Activated naive CD8-positive, alpha-beta T cell treated with anti-CD3 and anti-CD28 coated beads, Interleukin-2, amount 10 ng/mL, durations not matched to agents 7 days and 5 days (primary cell): ENCODE measurements at places on chromosomes 13 and 19.

DNA sequence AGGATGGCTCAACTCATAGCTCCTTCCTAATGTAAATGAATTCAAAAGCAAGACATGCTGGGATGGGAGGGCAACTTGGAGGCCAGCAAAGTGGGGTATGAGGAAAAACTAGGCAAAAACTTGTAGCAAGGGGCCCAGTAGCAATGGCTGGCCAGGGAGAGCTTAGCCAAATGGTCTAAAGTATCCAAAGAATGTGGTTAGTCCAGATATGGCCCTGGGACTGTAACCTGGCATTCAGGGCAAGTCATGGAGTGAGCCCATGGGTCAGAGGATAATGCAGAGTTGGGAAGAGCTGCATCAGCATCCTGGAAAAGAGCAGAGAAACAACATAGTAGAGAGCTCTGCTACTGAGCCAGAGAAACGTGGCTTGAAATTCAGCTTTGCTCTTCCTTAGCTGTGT is 191.7 kb downstream of the SUCLA2 start:
- H3K27ac ChIP-seq: no peak overlapping the region
- H3K27me3 ChIP-seq: peaks cover 3% of the 10 kb centered on the region
- no peak for DNase-seq
- no peaks in the 10 kb centered on the region for H3K36me3 ChIP-seq
- peaks cover 1% of the 10 kb centered on the region for H3K4me1 ChIP-seq

GRCh38 chr19:2974342-2975041 is 2.9 kb upstream of the TLE6 start:
- no peaks in the 10 kb centered on the region for H3K36me3 ChIP-seq
- H3K27me3 ChIP-seq: peaks cover 15% of the 10 kb centered on the region
- no peak for DNase-seq
- no peak overlapping the region for H3K27ac ChIP-seq
- no peak overlapping the region for H3K4me3 ChIP-seq

DNA sequence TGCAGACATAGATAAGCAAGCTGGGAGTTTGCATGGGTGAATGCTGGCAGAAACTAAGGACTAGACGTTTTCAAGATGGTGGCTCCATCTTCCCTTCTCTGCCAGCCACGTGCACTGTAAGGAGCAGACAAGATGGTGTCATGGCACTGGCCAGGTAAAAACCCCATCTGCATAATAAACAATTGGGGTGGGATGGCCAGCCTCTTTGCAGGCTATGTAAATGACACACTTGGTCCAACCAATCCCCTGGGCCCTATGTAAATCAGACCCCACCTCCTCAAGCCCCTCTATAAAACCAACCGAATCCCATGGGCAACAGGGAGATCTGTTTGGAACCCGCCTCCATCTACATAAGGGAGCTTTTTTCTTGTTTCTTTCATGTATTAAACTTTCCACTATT is 2.4 kb upstream of the OR7A5 start:
- H3K27ac ChIP-seq: no peak overlapping the region
- no peaks in the 10 kb centered on the region for H3K4me1 ChIP-seq
- no peak for DNase-seq
- peaks cover 2% of the 10 kb centered on the region for H3K27me3 ChIP-seq
- no peak overlapping the region for H3K4me3 ChIP-seq

- no peaks in the 10 kb centered on the region for H3K4me1 ChIP-seq
- H3K27ac ChIP-seq: no peak overlapping the region
- H3K36me3 ChIP-seq: no peaks in the 10 kb centered on the region
- DNase-seq: no peak
Observed at GRCh38 chr13:70812481-70812880, 704.2 kb upstream of the KLHL1 start.

- no peak overlapping the region for H3K4me3 ChIP-seq
- H3K4me1 ChIP-seq: peaks cover 33% of the 10 kb centered on the region
- H3K36me3 ChIP-seq: peaks cover 10% of the 10 kb centered on the region
- H3K27ac ChIP-seq: no peak overlapping the region
- H3K27me3 ChIP-seq: no peaks in the 10 kb centered on the region
- DNase-seq: peak; percentile 26
Observed at GRCh38 chr19:58570770-58571574, 2.2 kb downstream of the MZF1 start.
